ENCODE measurements at places on chromosomes 2 and 18.

- DNase-seq: no peak
Observed at GRCh38 chr2:5482929-5483331, 209.3 kb upstream of the SOX11 start.

DNA sequence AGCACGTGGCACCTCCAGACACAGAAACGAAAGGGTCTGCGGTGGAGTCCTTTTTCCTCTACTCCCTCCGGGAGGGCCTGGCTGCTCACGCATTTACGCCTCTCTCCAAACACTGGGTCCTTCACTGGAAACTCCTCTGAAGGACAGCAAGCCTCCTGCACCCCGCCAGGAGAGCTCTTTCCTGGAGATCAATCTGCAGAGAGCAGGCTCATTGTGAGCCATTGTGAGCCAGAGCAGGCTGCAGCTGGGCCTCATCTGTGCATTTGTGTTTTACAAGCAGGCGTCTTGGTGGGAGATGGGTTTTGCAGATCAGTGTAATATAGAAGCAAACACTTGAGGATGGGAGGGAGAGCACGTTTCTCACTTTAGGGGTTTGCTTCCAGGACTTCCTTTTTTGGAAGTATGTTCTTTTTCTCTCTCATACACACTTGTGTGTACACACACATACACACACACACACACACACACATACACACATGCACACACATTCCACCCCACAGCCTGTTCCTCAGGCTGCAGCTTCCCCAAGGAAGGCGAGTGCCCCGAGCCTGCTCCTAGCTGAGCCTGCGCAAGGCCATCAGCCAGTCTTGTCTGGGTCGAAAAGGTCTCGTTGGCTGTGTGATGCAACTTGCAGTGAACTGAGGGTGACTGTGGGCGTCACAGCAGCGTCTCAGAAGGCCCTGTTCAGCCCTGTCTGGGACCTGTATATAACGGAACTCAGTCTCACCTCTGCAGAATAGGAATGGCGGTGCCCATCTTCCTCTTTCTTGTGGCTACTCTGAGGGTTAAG lies 163.5 kb downstream of the GLI2 start:
- no peak for DNase-seq

DNA sequence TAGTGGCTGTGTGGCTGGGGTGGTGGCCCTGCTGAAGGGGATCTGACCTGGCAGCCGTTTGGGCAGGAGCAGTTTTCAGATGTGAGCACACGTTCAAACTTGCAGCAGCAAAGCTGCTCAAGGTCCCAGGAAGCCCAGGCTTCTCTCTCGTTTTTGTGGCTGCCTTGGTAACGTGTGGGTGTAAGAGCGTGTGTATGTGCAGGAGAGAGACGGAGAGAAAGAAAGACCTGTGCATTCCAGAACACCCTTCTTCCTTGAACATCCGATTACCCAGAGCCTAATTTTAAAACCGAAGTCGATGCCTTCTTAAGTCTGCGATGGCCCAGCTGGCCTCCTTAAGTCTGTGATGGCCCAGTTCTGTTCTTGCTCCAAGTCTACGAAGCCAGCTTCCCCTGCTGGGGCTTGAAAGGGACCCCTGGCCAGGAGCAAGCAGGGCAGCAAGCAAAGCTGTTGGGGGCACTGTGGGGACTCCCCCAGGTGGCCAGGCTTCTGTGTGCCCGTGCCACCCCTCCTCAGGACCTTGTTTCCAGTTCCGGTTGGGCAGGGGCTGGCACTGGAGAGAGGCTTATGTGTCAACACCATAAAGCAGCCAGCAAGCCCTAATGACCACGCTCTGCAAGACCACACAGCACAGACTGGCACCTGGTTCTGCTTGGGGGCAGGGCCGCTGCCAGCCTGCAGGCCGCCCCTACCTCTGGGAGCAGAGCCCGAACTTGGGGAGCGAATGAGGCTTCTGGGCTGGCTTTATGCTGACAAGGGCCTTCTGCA lies 55.8 kb upstream of the ALPP start:
- DNase-seq: no peak

GRCh38 chr2:186740266-186740665 lies 46.4 kb downstream of the FAM171B start:
- no peak for DNase-seq

GRCh38 chr2:39247512-39248043 lies 3.8 kb upstream of the CDKL4 start:
- DNase-seq: no peak

DNA sequence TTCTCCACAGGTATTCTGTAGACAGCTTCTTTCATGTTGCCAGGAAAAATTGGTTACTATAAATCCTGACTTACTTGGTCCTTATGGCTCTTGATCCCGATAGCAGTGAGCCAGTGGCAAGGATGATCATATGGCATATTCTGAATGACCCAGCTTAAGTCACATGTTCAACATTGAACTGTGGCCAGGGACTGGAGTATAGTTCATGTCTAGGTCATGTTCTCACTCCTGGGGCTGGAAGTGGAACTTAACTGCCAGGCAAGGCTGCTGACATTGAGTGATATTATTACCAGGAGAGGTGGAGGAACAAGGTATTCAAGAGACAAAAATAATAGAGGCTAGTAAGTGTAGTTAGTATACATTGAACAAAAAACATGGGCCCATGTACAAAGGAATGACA lies 26.2 kb downstream of the R3HDM1 start:
- no peak for DNase-seq

- no peak for DNase-seq
Observed at GRCh38 chr2:28451793-28452533, 43.9 kb upstream of the PLB1 start.

Data from RCC 7860 (cell line).